Sigmoid colon (tissue), 7 donors: ENCODE measurements at places on chromosomes 13 and 19. TPM values are rescaled to one million over a fixed set of nuclear protein-coding genes. Genes with fewer than 3 reads are reported as not detected.
A peak's percentile ranks its signal among the peaks of the same experiment; 100 is the strongest.

Gene ZNF177
- 3.6 TPM for total RNA-seq

Gene CGB2
- not detected for total RNA-seq

Gene ZNF541
- 1.5 TPM for total RNA-seq

- peaks cover 54% of the 10 kb centered on the region for H3K4me1 ChIP-seq
- H3K27ac ChIP-seq, result peak overlapping the region; percentile 87
- no peak for DNase-seq
- peaks cover 22% of the 10 kb centered on the region for H3K36me3 ChIP-seq
Observed at GRCh38 chr13:110214637-110215036, 92.3 kb downstream of the COL4A1 start.

DNA sequence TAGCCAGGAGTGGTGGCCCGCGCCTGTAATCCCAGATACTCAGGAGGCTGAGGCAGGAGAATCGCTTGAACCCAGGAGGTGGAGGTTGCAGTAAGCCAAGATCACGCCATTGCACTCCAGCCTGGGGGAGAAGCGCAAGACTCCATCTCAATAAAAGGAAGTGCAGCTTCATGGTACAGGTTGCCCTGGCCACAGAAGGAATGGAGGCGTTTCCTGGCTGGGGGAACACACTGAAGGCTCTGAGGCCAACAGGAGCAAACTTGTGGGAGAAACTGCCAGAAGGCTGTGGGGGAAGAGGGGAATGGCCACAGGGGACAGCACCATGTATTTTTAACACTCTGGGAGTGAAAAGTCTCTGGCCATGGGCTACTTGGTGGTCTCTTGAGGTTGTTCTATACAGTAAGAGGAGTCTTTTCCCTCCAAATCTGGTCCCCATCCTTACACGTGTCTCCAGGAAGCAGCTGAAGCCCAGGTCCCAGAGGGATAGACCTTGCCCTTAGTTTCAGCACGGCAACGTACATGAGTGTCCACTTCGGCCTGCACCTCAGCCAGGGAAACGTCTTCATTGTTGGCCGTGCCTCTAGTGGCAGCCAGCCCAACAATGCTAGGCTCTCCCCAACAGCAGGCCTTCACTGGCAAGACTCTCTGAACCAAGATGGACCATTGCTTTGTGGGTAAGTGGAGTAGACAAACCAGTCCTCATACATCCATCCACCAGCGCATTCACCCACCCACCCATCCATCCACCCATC is 7.4 kb downstream of the MICOS13 start:
- H3K4me1 ChIP-seq, result no peaks in the 10 kb centered on the region
- H3K36me3 ChIP-seq, result peaks cover 12% of the 10 kb centered on the region
- H3K27me3 ChIP-seq, result no peaks in the 10 kb centered on the region
- no peak overlapping the region for H3K27ac ChIP-seq

- no peak for DNase-seq
- H3K27me3 ChIP-seq, result no peaks in the 10 kb centered on the region
- no peaks in the 10 kb centered on the region for H3K36me3 ChIP-seq
- H3K4me3 ChIP-seq, result no peak overlapping the region
Observed at GRCh38 chr19:28606269-28607032, 606.5 kb downstream of the UQCRFS1 start.

GRCh38 chr13:77345150-77345780 is 18.4 kb upstream of the MYCBP2 start:
- H3K4me3 ChIP-seq, result no peak overlapping the region
- H3K27ac ChIP-seq, result no peak overlapping the region
- H3K27me3 ChIP-seq, result no peaks in the 10 kb centered on the region
- H3K4me1 ChIP-seq, result no peaks in the 10 kb centered on the region
- no peak for DNase-seq

GRCh38 chr19:47156861-47157430 is 26.3 kb downstream of the SAE1 start:
- peaks cover 3% of the 10 kb centered on the region for H3K36me3 ChIP-seq
- DNase-seq, result no peak
- no peaks in the 10 kb centered on the region for H3K4me1 ChIP-seq
- H3K27ac ChIP-seq, result peak overlapping the region; percentile 80
- H3K4me3 ChIP-seq, result no peak overlapping the region

DNA sequence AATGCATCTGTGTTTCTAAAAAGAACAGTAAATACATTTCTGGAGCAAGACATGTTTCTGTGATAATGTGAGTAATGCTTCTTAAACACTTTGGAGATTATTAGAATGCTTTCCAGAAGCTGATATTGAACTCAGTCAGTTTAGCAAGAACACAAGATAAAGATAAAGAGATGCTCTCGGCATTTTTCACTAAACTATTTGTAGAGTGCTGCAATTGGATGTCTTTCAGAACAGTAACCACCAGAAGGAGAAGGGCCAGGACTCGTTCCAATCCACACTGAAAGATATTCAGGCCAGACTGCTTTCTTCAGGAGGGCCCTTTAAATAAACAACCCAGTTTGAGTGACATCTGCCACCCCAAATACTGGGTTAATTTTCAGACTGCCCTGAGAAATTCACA is 456.0 kb downstream of the TBC1D4 start:
- H3K27ac ChIP-seq, result no peak overlapping the region
- no peak for DNase-seq
- no peak overlapping the region for H3K4me3 ChIP-seq

GRCh38 chr19:10292789-10293636 is 3.3 kb downstream of the ICAM5 start:
- no peaks in the 10 kb centered on the region for H3K36me3 ChIP-seq
- H3K27me3 ChIP-seq, result peaks cover 100% of the 10 kb centered on the region
- no peak for DNase-seq
- no peak overlapping the region for H3K4me3 ChIP-seq

GRCh38 chr13:97879646-97880310 is 73.7 kb upstream of the IPO5 start:
- H3K27me3 ChIP-seq, result no peaks in the 10 kb centered on the region
- no peak overlapping the region for H3K4me3 ChIP-seq
- no peak for DNase-seq
- H3K4me1 ChIP-seq, result peaks cover 6% of the 10 kb centered on the region

GRCh38 chr13:97205465-97205864 is 16.7 kb upstream of the MBNL2 start:
- H3K27me3 ChIP-seq, result no peaks in the 10 kb centered on the region
- no peak for DNase-seq
- H3K36me3 ChIP-seq, result no peaks in the 10 kb centered on the region
- no peaks in the 10 kb centered on the region for H3K4me1 ChIP-seq
- no peak overlapping the region for H3K27ac ChIP-seq
- no peak overlapping the region for H3K4me3 ChIP-seq

- DNase-seq, result no peak
- no peak overlapping the region for H3K4me3 ChIP-seq
- no peak overlapping the region for H3K27ac ChIP-seq
Observed at GRCh38 chr13:96617528-96617927, 376.7 kb downstream of the OXGR1 start.

DNA sequence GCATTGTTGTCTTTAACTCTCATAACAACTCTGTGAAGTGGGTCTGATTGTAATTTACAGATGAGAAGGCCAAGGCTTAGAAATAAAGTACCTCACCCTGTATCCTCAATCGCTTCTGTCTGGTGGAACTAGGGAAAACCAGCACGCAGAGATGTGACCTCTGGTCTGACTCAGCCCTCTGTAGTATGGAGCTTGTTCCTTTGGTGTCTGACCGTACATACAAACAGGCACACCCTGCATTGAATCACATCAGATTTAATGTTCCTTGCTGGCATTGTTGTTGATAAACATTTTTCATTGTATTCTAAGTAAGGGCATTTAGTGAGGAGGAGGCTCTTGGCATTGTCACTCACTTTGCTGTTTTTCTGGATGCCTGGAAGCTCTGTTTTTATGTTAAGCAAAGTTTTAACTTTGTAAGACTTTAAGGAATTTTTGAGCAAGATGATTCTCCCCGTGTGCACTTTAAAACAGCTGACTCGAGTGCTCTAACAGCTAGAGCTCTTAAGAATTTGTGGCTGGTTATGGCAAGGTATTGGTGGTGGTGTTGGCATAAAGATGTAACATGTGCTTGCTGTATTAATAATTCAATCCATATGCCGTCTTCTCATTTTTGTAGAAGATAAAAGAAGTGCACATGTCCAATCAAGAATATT is 89.0 kb upstream of the SPATA13 start:
- peaks cover 25% of the 10 kb centered on the region for H3K4me1 ChIP-seq
- H3K36me3 ChIP-seq, result no peaks in the 10 kb centered on the region
- no peak overlapping the region for H3K4me3 ChIP-seq
- no peak overlapping the region for H3K27ac ChIP-seq

DNA sequence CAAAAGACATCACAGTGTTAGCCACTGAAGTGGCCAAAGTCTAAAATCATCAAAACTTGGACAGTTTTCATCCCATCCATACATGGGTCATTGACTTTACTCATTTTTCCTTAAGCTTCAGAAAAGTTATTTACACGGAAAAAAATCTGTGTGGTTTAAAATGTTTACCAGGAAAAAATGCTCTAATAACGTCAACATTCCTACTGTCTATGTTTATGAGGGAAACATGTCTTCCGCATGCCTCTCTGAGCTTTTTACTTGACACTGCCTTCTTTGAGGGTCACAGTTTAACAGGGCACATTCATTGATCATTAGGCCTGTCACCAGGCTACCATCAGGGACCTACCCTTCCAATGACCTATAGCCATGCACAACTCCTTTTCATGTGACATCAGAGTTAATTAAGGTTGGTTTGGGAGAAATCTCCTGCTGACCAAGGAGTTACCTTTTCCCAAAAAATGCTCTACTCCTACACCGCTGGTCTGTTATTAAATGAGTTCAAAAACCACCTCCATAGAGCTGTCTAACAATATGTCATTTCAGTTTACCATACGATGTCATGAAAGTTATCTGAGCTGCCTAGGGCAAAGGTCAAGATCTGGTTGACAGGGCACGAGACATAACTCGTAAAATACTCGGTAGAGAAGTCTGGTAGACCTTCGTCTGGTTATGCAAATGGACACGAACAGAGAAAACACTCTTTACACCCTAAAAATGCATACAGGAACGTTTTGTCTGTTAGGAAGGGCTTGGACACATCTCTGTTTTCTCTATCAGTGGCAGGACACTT is 17.8 kb downstream of the FLT1 start:
- H3K4me1 ChIP-seq, result peaks cover 4% of the 10 kb centered on the region
- no peaks in the 10 kb centered on the region for H3K27me3 ChIP-seq
- no peak overlapping the region for H3K27ac ChIP-seq
- no peak for DNase-seq
- H3K36me3 ChIP-seq, result no peaks in the 10 kb centered on the region

DNA sequence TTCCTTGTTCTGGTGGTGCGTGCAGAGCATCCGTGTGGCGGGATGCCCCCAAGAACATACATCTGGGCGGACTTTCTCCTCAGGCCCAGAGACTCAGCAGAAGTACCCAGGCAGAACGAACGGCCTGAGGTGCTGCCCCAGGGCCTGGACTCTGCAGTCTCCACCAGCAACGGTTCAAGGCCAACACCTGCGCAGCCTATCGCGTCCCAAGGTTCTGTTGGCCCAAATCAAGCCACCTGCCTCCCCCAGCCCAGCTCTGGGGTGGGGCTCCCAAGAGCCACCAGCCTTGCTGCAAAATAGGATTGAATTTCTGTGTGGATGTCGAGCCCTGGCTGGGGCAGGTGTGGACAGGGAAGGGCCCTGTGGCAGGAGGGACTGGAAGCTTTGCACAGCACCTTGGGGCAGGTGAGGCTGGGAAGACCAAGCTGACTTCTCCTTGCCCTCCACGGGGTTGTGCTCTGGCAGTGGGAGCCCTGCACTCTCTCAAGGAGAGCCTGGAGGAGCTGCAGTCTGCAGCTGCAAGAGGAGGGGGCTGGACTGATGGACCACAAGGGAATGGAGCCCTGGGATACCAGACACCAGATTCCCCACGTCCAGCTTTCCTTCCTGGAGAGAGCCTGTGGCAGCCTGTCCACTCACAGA is 146.9 kb downstream of the ZNF536 start:
- no peak overlapping the region for H3K4me3 ChIP-seq
- H3K27ac ChIP-seq, result no peak overlapping the region
- H3K36me3 ChIP-seq, result no peaks in the 10 kb centered on the region
- H3K27me3 ChIP-seq, result peaks cover 5% of the 10 kb centered on the region
- no peak for DNase-seq

GRCh38 chr19:38013913-38014580 is 107.0 kb downstream of the SIPA1L3 start:
- no peaks in the 10 kb centered on the region for H3K27me3 ChIP-seq
- no peak overlapping the region for H3K27ac ChIP-seq
- H3K4me1 ChIP-seq, result no peaks in the 10 kb centered on the region
- no peak overlapping the region for H3K4me3 ChIP-seq
- H3K36me3 ChIP-seq, result no peaks in the 10 kb centered on the region

- H3K4me1 ChIP-seq, result no peaks in the 10 kb centered on the region
- no peak overlapping the region for H3K4me3 ChIP-seq
- H3K36me3 ChIP-seq, result no peaks in the 10 kb centered on the region
- no peak for DNase-seq
Observed at GRCh38 chr19:3316132-3316648, 50.2 kb upstream of the NFIC start.

DNA sequence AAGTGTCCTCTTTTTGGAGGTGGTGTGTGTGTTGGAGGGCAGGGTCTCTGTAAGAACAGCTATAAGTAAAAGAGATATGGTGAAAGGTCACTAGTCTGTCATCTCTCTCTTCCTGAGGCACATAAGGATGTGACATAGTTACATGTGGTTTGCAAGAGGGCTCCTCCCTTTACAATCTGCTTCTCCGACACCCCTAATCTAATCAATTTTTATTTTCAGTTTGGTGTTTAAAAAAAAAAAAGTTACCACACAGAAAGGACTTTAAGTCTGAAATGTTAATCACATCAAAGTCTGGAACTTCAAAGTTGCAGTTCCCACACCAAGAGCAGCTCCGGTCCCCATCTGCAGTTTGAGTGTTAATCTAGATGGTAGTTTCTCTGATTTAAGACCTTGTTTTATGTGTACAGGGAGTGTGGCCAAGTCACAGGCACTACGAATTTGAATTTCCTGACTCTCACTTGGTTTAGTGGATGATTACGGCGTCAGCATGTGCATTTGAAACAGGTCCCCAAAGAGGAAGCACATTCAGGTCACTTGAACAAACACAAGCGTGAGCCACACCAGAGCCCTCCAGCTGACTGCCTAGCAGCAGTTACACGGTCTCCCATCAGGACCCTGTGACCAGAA is 53.1 kb downstream of the FOXO1 start:
- H3K36me3 ChIP-seq, result no peaks in the 10 kb centered on the region
- peaks cover 81% of the 10 kb centered on the region for H3K4me1 ChIP-seq
- peak; percentile 79 for DNase-seq
- H3K27ac ChIP-seq, result peak overlapping the region; percentile 71

DNA sequence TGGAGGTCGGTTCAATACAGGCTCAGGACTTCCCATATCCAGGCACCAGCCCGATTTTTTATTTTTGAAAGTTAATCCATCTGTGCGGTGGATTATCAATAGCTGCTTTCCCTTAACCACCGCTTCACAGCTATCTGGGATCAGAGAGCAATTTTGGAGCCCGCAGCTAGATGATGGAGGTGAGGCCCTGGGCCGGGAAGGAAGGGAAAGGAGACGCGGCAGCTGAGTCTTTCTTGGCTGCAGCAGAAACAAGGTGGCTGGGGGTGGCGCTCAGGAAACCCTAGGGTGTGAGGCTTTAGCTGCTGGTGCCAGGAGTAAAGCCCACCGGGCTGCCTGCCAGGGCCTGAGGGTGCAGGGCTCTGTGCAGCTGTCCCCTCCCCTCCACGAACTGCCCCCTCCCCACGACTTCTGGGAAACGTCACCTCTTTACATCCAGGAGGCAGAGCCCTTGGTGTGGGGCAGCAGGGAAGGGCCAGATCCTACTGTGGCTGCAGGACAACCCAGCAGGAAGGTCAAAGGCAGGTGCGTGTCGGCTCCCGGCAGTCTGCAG is 307.0 kb downstream of the ZNF536 start:
- no peak overlapping the region for H3K4me3 ChIP-seq
- no peak for DNase-seq
- no peaks in the 10 kb centered on the region for H3K36me3 ChIP-seq
- H3K27me3 ChIP-seq, result no peaks in the 10 kb centered on the region

GRCh38 chr13:40309881-40310280 is 356.6 kb downstream of the FOXO1 start:
- no peaks in the 10 kb centered on the region for H3K27me3 ChIP-seq
- no peak overlapping the region for H3K27ac ChIP-seq
- no peak overlapping the region for H3K4me3 ChIP-seq
